ENCODE measurements at places on chromosomes 12 and 14.
A peak's percentile ranks its signal among the peaks of the same experiment; 100 is the strongest.

GRCh38 chr14:102911991-102912761 lies 10.3 kb upstream of the AMN start:
- no peak for DNase-seq

GRCh38 chr14:105192866-105193731 lies 12.0 kb upstream of the NUDT14 start:
- DNase-seq: peak; percentile 35

- no peak for DNase-seq
Measured at GRCh38 chr14:68564191-68564825, 228.6 kb downstream of the ZFP36L1 start.

- no peak for DNase-seq
Measured at GRCh38 chr12:104718304-104718929, 239.7 kb downstream of the SLC41A2 start.

Data from MV-4-11 (cell line).